Muscle of arm (tissue), 14 donors: ENCODE measurements at places on chromosomes 5 and 9.

GRCh38 chr9:34691936-34692315, 850 bp upstream of the CCL19 start:
- no peak for DNase-seq

DNA sequence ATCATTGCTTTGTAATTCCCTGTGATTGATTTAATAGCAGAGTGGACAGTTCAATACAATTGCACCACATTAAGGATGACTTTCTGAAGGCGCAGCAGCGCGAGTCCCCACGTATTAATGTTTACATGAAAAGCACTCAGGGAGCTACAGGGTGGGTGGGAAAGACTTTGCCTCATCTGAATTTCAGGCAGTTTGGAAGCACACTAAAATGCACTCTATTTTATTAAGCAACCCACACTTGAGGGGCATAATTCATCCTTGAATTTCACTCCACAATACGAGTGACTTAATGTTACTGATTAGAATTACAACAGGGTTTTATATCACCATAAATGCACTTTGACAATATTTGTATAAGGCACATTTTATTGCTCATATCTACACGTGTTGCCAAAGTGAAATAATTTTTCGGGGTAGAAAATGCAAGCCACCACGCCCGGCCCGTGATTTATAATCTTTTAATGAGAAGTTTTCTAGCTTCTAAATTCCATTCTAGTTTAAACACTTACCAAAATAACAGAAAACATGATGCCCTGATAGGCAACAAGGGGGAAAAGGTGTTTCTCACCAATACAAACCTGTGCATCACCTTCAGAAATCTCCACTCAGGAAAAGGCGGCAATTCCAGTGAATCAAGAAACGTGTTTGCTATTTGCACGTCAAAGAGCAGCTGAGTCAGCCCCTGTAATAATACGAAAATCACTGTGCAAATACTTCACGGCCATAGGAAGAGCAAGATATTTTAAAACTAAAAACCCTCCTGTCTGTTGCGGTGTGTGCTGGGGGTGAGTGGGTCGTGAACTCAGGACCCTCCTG, 40.5 kb downstream of the IRX4 start:
- DNase-seq = no peak

- no peak for DNase-seq
Observed at GRCh38 chr9:93591301-93592007, 15.1 kb downstream of the PHF2 start.

GRCh38 chr9:136705564-136705963, 6.8 kb upstream of the DIPK1B start:
- no peak for DNase-seq

DNA sequence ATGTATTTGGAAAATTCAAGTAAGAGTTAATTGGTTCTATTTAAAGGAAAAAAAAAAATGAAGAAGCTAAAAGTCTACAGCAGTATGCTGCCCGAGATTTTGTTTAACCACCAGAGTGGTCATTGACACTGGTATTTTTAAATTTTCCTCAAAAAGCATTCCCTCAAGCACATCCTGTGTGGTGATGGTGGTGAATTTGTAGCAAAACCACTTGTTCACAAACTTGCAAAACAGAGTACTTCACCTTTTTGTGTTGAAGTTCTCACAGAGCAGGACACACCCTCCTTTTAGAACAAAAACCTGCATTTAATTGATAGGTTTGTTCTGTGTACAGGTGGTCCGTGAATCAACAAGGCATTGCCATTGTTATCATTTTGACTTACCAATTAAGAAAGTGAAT, 374.2 kb downstream of the EFNA5 start:
- no peak for DNase-seq
